ENCODE measurements at places on chromosomes 12 and 14. TPM values are rescaled to one million over a fixed set of nuclear protein-coding genes. Genes with fewer than 3 reads are reported as not detected.
A peak's percentile ranks its signal among the peaks of the same experiment; 100 is the strongest.

GRCh38 chr14:47191700-47192099 is 483.7 kb downstream of the MDGA2 start:
- DNase-seq: no peak

Gene OR2AP1
- total RNA-seq: not detected

DNA sequence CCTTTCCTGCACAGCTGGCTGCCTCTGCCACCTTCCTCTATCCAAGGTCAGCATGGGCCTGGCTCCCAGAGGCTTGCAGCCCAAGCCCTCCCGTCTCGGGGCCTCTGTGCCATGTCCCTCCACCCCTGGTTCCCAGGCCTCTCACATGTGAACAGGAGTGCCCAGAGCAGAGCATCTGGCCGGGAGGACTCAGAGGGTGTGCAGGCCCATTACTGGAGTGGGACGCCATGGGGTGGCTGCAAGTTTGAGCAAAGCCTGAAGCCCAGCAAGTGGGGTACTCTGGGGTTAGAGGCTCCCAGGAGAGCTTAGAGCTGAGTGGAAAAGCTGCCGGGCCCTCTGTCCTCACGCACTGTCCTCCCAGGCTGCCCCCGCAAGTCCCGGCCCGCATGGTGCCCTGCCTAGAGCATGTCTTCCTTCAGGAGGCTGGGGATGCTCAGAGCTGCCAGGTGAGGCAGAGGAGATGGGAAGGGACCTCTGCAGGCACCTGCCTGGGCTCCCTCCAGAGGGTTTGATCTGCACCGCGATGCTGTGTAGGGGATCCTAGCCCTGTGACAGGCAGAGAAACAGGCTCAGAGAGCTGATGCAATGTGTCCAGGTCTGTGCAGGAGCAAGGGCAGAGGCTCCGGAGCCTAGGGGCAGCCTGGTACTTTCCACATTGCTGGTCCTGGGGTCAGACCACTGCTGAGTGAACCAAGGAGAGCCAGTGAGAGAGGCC is 39.8 kb downstream of the DIO3 start:
- no peak for DNase-seq

DNA sequence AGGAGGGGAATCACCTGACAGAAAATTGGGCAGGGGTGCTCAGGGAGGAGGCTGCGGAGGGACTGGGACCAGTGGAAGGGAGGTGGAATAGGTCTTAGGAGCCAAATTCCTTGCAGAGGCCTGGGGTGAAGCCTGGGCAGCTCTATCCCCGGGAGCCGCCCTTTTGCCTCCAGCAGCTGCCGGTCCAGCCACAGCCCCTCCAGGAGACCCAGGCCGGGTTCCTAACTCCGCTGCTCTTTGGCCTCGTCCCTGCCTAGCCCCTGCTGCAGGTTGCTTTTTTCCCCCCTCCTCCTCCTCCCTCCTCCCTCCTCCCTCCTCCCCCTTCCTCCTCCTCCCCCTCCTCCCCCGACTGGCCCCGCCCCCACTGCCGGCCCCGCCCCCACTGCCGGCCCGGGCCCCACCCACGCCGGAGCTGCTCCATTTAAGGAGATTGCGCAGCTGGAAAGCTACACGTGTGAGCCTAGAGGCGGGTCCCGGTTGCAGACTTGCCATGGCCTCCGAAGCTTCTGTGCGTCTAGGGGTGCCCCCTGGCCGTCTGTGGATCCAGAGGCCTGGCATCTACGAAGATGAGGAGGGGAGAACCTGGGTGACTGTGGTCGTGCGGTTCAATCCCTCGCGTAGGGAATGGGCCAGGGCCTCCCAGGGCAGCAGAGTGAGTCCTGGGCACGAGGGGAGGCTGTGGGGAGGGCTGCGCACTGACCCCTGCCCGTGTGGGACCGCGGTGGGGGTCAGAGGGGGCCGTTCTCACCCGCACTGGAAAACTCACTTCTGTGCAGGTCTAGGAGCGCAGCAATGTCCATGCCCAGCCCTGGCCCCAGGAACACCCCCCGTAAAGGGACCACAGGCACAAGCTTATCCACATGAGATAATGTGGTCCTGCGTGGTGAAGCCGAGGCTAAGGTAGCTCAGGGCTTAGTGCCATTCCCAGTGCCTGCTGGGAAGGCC is at the start of gene TCL1B:
Gene TCL1B (plus strand): TSS at position 449 of the 945 bp plus-strand sequence. CDS start 42 bp downstream, at position 491.
- DNase-seq: no peak

DNA sequence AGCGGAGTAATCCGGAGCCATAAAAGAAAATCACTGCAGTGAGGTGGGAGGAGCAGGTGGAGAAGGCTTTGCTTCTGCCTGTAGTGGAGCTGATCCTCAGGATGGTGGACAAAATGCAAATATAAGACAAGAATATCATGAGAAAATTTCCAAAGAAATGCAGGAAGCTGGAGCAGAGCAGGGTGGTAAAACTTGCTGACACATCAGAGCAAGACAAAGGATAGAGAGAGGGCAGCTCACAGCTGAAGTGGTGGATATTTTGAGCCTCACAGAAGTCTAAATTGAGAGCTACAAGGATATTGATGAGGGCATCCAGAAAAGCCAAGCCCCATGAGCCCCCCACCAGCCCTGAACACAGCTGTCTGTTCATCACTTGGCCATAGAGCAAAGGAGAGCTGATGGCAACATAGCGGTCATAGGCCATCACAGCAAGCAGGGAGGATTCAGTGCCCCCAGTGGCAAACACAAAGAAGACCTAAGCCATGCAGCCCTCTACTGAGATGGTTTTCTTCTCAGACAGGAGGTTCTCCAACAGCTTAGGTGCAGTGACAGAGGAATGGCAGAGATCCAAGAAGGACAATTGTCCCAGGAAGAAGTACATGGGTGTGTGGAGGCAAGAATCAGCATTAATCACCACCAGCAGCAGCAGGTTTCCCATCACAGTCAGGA is 30.0 kb upstream of the ANP32D start:
- DNase-seq: no peak

- no peak for DNase-seq
These were observed 7.1 kb downstream of the LTBR start for GRCh38 chr12:6391013-6391412.

GRCh38 chr12:122437656-122438121 is 15.2 kb upstream of the CLIP1 start:
- peak; percentile 51 for DNase-seq

- DNase-seq: no peak
These were observed 9.7 kb downstream of the JDP2 start for GRCh38 chr14:75437201-75438143.

- DNase-seq: no peak
These were observed 179.9 kb upstream of the PELI2 start for GRCh38 chr14:55938249-55938791.

GRCh38 chr14:37864861-37865718 is 269.7 kb downstream of the TTC6 start:
- DNase-seq: no peak

Gene KRT79
- not detected for total RNA-seq

Gene AICDA
- total RNA-seq: not detected

DNA sequence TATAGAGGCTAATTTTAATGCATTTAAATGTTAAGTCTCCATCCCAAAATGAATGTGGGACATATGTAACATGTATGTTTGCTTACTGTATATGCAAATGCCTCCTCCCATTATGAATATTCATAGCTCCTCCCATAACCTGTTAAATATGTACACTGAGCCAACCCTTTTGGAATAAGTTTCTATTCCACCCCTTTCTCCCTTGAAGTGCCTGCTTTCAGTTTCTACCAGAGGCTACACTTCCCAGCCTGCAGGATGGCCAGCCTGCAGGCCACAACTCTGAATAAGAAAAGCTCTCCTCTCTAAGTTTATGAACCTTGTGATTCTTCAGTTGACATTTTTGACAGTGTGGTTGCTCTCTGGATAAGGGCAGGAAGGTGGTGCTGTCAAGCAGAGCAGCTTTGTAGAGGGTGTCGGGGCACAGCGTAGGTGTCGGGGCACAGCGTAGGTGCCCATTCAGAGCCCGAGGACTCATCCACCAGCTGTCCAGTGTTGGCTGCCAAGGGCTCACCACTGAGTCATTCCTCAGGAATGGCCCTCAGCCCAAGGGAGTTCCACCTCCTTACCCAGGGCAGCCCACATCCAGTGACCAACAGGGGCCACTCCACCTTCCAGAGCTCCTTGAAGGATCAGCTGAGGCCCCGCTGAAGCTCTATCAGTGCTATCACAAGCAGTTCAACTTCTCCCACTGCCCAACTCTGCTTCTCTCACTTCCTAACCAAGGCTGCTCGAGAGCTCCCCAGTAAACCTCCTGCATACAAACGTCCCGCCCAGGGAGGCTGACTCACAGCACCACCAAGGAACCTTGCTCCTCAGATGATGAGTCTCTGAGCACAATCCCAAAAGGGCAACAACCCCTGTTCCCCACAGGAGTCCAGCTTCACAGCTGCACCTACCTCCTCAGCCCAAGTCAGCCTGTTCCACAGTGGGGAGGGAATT is 31.4 kb downstream of the VWF start:
- DNase-seq: peak; percentile 41

Gene DLK1
- not detected for total RNA-seq

Gene GSC
- not detected for total RNA-seq

- DNase-seq: no peak
These were observed 29.2 kb downstream of the GNS start for GRCh38 chr12:64729909-64730587.

DNA sequence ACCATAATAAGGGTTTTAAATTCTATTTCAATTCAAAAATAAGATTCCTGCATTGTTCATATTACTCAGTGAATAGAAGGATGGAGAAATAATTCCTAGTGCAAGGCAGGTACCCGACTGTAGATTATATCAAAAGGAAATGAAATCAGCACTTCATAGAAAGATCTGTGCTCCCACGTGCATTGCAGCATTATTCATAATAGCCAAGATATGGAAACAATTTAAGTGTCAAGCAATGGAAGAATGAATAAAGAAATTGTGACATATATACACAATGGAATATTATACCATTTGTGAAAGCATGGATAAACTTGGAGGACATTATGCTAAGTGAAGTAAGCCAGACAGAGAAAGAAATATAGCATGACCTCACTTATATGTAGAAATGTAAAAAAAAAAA is 53.8 kb downstream of the SLC6A15 start:
- no peak for DNase-seq

Gene RFX4
- total RNA-seq: not detected

Gene FOXA1
- total RNA-seq: not detected

- DNase-seq: no peak
These were observed 1.1 kb downstream of the TXNDC16 start for GRCh38 chr14:52551205-52551604.

- no peak for DNase-seq
These were observed 203.6 kb upstream of the SOX5 start for GRCh38 chr12:24153079-24153478.

Gene KRT77
- 0.41 TPM for total RNA-seq

Gene STAC3
- 0.27 TPM for total RNA-seq

Measured in thoracic aorta (tissue), 2 donors.